KBM-7 (cell line): ENCODE measurements at places on chromosomes 13 and 19.

- DNase-seq, result no peak
Observed at GRCh38 chr19:35119091-35119490, 3.5 kb downstream of the FXYD3 start.

- DNase-seq, result no peak
Observed at GRCh38 chr19:29683009-29683408, 17.7 kb downstream of the PLEKHF1 start.

DNA sequence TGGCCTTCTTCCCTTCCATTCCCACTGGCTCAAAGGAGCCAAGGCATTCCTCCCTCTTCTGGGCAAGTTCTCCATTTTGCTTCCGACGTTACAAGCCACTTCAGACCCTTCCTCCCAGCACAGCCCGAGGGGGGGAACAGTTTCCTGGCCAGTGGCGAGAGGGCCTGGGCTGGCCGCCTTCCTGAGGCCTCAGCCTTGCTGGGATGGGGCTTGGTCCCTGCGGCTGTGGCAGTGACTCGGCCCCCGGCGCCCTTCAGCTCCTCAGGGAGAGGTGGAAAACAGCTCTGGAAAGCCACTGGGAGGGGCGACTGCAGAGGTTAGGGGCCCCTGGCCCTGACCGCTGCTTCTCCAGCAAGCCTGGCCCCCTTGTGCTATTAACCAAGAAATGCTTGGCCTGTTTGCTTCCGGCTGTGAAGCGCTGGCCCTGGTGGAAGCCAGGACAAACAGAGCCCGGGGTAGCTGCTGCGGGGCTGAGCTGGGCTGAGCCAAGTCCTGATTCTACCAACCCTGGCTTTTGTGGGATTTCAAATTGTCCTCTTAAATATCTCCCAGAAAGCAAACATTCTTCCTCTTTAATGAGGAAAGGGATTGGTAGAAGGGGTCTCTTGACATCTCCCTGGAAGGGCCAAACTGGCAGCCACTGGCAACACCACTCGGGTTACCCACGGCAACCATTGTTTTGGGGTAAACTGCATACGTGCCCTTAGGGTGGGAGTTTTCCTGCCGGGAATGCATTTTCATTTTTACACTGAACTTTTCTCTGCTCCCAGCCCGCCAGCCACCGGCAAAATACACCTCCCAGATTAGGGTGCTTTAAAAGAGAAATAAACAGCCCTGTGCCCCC, 38.7 kb downstream of the C13orf46 start:
- DNase-seq, result no peak

DNA sequence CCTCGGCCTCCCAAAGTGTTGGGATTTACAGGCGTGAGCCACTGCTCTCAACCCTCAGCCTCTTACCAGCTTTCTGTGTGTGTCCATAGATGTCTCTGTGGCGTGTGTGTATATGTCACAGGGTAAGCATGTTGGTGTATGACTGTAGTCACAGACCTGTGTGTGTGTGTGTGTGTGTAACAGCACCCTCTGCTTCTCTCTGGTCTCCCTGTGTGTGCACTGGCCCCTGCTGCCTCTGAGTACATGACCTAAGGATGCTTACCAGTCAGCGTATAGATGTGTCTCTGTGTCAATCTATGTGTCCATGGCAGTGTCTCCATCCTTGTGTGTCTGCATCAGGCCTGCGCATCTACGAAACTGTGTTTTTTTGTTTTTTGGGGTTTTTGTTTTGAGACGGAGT, 5.6 kb downstream of the AXL start:
- no peak for DNase-seq

DNA sequence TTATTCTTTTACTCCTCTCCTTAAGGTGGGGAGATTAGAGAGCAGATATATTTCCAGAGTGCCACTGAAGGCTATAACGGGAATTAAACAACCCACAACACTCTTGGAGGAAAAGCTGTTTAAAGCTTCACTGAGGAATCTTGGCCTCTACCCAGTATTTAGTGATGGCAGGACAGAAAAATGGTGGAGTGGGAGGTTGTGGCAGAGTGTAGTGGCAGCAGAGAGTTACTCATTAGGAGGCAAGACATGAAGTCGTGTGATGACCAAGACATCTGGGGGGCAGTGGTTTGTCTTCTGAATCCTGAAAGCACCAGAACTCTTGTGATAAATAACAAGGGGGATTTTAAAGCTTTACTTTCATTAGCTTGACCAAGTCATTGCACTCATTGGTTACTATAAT, 563.5 kb upstream of the SLITRK5 start:
- no peak for DNase-seq

GRCh38 chr19:10450853-10451609, 30.7 kb downstream of the PDE4A start:
- DNase-seq, result peak; percentile 12

DNA sequence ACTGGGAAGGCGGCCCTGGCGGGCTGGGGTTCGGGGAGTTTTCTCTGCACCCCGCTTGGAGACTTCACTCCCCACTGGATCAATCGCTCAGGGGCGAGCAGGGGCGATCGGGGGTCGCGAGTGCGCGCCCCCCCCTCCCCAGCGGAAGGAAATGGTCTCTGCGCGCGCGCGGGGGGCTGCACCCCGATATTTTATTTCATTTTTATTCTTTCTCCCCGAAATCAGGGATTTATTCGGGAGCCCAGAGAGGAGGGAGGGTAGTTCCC, 421 bp downstream of the ARID3A start:
- DNase-seq, result no peak

GRCh38 chr19:10288662-10289166, 1.0 kb upstream of the ICAM5 start:
- peak; percentile 87 for DNase-seq

GRCh38 chr13:77751513-77752456, 54.3 kb downstream of the SLAIN1 start:
- DNase-seq, result peak; percentile 72

DNA sequence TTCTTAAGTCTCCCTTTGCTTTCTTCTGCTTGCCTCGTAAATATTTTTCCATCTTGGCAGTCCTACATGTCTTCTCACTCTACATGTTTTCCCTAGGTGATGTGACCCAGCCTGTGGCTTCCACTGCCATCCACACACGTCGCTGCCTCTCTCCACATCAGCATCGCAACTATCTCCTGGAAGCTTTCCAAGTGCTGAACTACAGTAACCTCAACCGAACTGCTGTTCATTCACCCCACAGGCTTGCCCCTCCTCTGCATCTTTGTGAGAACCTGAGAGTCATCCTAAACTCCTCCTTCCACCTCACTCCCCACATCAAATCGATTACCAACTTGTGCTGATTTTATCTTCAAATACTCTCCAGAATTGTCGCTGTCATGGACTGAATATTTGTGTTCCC, 41.2 kb upstream of the USPL1 start:
- peak; percentile 33 for DNase-seq

DNA sequence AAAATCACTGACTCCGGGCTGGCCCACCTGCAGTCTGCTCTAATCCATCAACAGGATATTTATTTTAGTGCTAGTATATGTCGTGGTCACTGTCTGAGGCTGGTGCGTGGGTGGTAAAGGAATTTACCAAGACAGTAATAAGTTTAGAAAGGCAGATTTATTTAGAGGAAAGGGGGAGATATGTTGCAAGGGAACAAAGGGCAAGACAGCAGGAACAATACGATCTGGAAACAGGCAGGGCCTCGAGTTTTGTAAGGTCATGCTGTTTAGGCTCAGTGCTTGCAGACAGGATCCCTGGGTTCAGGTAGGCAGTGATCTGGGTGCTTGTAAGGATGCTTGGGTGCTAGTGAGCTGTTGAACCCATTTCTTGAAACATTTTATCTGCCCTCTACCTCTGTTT, 748.2 kb upstream of the SLITRK5 start:
- peak; percentile 9 for DNase-seq

DNA sequence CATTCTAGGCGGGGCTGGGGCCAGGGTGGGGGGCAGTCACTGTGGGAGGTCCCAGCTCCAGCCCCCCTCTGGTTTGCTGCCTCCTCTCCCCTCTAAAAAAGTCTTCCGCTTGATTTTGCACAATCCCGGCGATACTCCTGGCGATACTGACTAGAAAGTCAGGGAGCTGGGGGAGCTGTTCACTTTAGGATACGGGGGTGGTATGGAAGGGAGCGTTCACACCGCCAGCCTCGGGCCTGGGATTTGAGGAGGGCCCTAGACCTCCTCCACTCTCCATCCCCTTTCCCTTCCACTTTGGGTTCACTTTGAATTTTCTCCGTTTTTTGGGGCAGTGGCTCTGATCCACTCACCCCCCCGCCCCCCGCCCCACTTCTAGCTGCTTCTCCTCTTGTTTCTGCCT, 35.0 kb downstream of the KEAP1 start:
- no peak for DNase-seq

DNA sequence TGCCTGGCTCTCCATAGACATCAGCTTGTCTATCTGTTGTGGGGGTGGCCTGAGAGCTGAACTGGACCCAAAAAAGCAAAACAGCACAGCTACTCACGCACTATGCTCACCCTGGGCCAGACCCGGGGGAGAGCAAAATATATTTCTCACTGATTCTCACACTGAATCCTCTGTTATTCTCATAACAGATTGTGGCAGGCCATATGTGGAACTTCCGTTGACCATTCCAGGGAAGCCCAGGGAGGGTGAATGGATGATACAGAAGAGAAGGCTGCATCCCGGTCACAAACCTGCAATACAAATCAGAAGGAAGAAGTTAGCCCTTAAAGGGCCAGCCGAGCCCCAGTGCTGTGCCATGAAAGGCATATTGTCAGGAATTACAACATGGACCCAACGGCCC, 362.5 kb downstream of the ZNF536 start:
- no peak for DNase-seq

DNA sequence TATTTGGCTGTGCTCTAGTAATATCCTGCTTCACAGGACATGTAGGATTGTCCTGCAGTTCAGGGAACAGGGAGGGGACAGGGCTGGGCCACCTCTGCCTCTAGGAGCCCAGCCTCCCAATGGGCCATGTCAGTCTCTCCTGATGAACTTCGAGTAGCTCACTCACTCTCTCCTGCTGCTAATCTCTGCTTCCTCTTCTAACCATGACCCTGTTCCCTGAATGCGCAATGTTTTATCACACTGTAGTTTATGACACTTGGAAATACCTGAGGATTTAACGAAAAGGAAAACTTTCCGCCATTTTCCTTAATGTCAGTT, 9.2 kb downstream of the PARP4 start:
- no peak for DNase-seq

GRCh38 chr13:51243832-51244231, 21.6 kb downstream of the FAM124A start:
- no peak for DNase-seq

DNA sequence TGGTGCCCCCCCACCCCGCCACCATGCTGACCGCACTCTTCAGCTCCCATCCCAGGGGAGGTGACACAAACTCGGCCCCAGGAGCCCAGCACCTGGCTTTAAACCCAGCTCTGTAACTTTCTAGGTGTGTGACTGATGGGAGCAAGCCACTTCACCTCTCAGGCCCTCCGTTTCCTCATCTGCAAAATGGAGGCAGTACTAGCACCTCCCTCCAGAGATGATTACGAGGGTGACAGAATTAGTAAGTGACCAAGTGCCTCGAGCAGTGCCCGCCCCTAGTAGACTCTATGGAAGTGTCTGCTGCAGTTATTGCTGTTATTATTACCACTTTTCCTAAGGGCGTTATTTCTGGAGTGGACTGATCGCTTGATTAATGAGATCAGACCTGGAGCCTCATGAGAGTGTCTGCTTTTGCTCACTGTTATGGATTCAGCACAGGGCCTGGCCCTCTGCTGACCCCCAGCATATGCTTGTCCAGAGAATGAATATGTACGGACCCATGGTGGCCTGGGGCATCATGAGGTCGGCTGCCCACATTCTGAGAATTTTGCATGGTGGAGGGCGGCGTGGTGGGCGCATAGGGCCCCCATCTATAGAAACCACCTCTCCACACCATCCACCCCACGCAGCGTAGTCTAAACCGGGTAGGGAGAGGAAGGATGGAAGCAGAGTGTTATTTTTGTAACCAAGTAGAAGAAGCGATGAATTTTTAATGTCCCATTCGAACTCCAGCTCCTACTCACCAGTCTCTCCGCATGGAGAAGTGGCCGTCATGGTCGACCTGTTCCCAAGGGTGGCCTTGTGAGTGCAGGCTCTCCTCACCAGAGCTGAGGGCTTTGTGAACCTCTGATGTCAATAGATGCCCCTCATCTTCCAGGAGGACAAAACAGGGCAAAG, 48.2 kb downstream of the CAPN12 start:
- no peak for DNase-seq

GRCh38 chr13:28117689-28118377, 17.5 kb upstream of the FLT3 start:
- DNase-seq, result no peak

GRCh38 chr19:35380450-35381124, 9.7 kb downstream of the GPR42 start:
- DNase-seq, result no peak

- DNase-seq, result no peak
Observed at GRCh38 chr19:7545904-7546303, 10.4 kb downstream of the PNPLA6 start.

- DNase-seq, result no peak
Observed at GRCh38 chr13:26411206-26411605, 146.3 kb upstream of the WASF3 start.

DNA sequence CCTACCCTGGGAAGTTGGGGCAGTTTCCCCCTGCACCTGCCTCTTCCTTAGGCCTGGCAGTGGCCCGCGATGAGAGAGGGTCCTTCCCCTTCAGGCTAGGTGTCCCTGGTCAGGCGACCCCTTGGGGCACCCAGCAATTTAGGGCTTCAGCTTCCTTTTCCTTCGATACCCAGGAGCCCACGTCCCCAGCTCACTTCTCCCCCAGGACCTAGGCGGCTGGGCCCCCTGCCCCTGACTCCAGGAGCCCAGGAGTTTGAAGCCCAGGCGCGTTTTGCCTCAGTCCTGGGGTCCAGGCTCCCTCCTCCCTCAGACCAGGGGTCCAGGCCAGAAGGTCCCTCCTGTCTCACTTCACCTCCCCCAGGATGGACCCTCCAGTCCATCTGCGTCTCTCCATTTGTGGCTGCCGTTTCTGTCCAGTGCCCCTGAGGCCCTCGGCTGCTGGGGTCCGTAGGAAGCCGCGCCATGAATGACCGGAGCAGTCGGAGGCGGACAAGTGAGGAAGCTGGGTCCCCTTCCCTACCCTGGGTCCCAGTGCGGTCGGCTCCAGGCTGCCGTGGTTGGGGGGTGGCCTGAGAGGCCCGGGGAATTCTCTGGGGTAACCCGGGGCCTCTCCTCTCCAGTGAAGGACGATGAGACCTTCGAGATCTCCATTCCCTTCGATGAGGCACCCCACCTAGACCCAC, 714 bp downstream of the CCDC106 start:
- no peak for DNase-seq

- DNase-seq, result peak; percentile 7
Observed at GRCh38 chr19:32977280-32977679, 5.2 kb downstream of the FAAP24 start.

GRCh38 chr19:2567580-2567979, 91.7 kb downstream of the GADD45B start:
- peak; percentile 83 for DNase-seq

- no peak for DNase-seq
Observed at GRCh38 chr13:23797276-23797903, 91.8 kb downstream of the MIPEP start.

- no peak for DNase-seq
Observed at GRCh38 chr13:95164830-95165229, 136.4 kb downstream of the ABCC4 start.
